ENCODE measurements at places on chromosomes 5 and 9.

DNA sequence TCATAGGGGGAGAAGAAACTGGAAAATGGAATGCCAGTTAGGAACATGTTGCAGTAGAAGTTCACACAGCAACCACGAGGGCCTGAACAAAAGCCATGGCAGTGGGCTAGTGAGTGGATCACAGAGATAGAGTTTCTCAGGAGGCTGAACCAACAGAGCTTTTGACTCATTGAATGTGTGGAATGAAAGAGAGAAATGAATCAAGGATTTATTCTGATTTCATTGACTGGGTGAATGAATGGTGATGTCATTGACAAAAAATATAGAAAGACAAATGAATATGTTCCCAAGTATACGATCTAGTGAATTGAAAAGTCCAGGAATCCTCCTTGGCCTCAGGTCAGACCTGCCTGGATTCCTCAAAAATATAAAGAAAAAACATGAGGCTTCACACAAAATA, 99.2 kb downstream of the ZNF462 start:
- DNase-seq: no peak

- no peak for DNase-seq
Observed at GRCh38 chr5:160129841-160130240, 10.6 kb upstream of the PWWP2A start.

DNA sequence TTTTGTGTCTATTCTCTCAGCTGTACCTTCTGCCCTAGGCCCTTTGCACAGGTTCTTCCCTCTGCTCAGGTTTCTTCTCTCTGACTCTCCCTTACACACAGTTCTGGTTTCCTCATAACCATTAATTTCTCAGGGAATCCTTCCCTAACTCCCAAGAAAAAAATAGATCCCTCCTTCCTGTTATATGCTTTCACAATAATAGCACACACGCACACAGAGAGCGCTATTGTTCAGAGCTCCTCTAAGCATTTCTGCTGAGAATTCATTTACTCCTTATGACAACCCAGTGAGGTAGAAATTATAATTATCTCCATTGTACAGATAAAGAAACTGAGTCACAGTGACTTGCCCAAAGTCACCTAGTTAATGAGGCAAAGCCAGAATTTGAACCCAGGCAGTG, 1.7 kb upstream of the TCOF1 start:
- no peak for DNase-seq

GRCh38 chr5:119339965-119340364, 15.9 kb upstream of the TNFAIP8 start:
- DNase-seq: no peak

DNA sequence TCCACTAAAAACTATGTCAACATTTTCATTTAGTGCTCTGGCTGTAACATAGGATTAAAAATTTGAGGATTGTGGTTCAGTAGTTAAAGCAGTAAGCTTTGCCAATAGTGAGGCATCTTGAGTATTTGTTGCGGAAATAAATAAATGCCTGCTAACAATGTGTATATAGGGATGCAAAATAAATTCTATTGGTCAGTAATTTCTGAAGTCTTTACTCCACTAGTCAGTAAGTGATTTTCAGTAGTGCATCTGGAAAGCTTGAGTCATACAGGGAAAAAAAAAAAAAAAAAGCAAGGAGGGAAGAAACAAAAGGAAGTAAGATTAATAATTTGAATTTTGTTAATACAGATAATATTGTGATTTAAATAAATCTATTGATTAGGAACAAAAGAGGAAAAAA, 21.0 kb downstream of the NIPBL start:
- DNase-seq: no peak

- no peak for DNase-seq
Observed at GRCh38 chr9:105168870-105169319, 75.6 kb upstream of the SLC44A1 start.

DNA sequence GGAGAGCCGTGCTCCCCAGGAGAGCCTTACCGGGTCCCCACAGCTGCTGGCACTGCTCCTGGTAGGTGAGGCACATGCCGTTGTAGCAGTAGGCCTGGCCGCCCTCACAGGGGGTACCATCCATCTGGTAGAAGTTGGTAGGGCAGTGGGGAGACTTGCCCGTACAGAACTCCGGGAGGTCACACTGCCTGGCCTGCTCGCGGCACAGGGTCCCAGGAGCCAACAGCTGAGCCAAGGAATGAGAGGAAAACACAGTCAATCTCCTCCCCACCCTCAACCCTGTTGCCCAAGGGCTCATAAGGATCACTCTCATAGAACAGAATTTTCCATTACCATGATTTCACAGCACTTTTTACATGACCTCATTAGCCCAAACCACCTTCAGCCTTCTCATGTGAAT, 36.9 kb downstream of the NIPAL4 start:
- no peak for DNase-seq
